ENCODE measurements at places on chromosomes 13 and 19. TPM values are rescaled to one million over a fixed set of nuclear protein-coding genes. Genes with fewer than 3 reads are reported as not detected.

PTGIR gene
- 24.7 TPM for total RNA-seq

DNAJB1 gene
- total RNA-seq, result 107 TPM

SHANK1 gene
- total RNA-seq, result 6.9 TPM

TMEM86B gene
- 1.7 TPM for total RNA-seq

GSX1 gene
- not detected for total RNA-seq

HOMER3 gene
- 79.7 TPM for total RNA-seq

ZNF773 gene
- total RNA-seq, result 8.7 TPM

STXBP2 gene
- total RNA-seq, result 2.8 TPM

VSTM1 gene
- total RNA-seq, result not detected

OPA3 gene
- 14.0 TPM for total RNA-seq

RFPL4AL1 gene
- total RNA-seq, result not detected

CIC gene
- total RNA-seq, result 75.4 TPM

PRODH2 gene
- not detected for total RNA-seq

ATP1A3 gene
- total RNA-seq, result not detected

RYR1 gene
- total RNA-seq, result not detected

AMER2 gene
- total RNA-seq, result not detected

SGCG gene
- total RNA-seq, result not detected

SACS gene
- 43.7 TPM for total RNA-seq

CGB2 gene
- not detected for total RNA-seq

CCDC159 gene
- 9.7 TPM for total RNA-seq

ZFP36 gene
- 43.4 TPM for total RNA-seq

ZNF681 gene
- total RNA-seq, result 1.4 TPM

LNX2 gene
- 4.6 TPM for total RNA-seq

PLIN4 gene
- total RNA-seq, result not detected

ZNF230 gene
- total RNA-seq, result 2.3 TPM

TM9SF2 gene
- 107 TPM for total RNA-seq

SPTBN4 gene
- 0.80 TPM for total RNA-seq

CYP4F8 gene
- total RNA-seq, result not detected

APOC4 gene
- total RNA-seq, result not detected

CEACAM8 gene
- total RNA-seq, result not detected

ZNF135 gene
- total RNA-seq, result not detected

TMPRSS9 gene
- total RNA-seq, result not detected

C1QTNF9 gene
- total RNA-seq, result not detected

ZNF14 gene
- 3.1 TPM for total RNA-seq

ZNF701 gene
- total RNA-seq, result 9.0 TPM

TEX29 gene
- total RNA-seq, result 0.35 TPM

KANK3 gene
- total RNA-seq, result not detected

IL12RB1 gene
- total RNA-seq, result not detected

PALM gene
- not detected for total RNA-seq

LGALS14 gene
- total RNA-seq, result not detected

ZNF69 gene
- total RNA-seq, result 3.1 TPM

LRRC25 gene
- total RNA-seq, result not detected

PRR20B gene
- not detected for total RNA-seq

SCGB2B2 gene
- not detected for total RNA-seq

NAT14 gene
- 61.3 TPM for total RNA-seq

DKKL1 gene
- total RNA-seq, result not detected

NUP62 gene
- total RNA-seq, result 50.8 TPM

OXGR1 gene
- not detected for total RNA-seq

CALM3 gene
- total RNA-seq, result 445 TPM

CRLF1 gene
- 2.8 TPM for total RNA-seq

IGSF23 gene
- not detected for total RNA-seq
